ENCODE measurements at places on chromosomes 11 and 22.

- DNase-seq, result no peak
Measured at GRCh38 chr11:130124096-130124495, 35.5 kb upstream of the ST14 start.

DNA sequence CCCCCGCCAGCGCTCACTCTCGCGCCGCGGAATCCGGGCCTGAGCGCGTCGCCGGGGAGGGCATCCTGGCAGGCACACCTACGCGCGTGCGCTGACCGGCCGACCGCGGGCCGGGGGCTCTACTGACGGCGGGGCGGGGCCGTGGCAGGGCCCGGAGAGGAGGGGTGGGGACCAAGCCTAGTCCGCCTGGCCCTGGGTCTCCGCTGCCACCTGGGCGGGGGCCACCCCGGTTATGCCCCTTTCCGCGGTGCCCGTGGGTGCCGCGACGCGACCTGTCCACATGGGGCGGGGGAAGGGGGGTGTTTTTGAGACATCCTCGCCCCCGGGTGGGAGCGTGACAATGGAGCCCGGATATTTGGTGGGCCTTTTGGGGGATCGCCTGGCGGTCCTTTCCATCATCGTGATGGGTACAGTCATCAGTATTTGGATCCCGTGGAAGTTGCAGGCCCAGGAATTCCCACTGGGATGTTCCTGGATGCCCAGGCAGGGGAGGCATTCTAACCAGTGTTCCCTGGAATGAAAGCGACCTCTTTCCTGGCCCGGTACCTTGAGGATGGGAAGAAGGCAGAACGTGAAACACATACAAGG, 2.2 kb downstream of the NCAM1 start:
- no peak for DNase-seq

- DNase-seq, result no peak
Measured at GRCh38 chr11:133753150-133753549, 92.2 kb downstream of the SPATA19 start.

DNA sequence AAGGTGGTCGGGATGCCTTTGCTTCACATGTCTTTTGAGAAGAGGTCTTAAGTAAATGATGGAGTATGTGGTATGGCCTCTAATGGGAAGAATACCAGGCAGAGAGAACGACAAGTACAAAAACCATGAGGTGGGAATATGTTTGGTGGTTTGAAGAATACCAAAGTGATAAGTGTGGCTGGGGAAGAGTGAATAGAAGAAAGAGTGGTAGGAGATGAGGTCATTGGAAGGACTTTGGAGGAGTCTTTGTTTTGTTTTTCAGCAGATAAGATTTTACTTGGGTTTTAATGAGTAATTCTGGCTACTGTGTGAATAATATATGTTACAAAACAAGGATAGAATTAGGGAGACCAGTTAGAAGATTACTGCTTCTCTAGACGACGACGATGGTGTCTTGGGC, 515.4 kb downstream of the RAB38 start:
- DNase-seq, result no peak

DNA sequence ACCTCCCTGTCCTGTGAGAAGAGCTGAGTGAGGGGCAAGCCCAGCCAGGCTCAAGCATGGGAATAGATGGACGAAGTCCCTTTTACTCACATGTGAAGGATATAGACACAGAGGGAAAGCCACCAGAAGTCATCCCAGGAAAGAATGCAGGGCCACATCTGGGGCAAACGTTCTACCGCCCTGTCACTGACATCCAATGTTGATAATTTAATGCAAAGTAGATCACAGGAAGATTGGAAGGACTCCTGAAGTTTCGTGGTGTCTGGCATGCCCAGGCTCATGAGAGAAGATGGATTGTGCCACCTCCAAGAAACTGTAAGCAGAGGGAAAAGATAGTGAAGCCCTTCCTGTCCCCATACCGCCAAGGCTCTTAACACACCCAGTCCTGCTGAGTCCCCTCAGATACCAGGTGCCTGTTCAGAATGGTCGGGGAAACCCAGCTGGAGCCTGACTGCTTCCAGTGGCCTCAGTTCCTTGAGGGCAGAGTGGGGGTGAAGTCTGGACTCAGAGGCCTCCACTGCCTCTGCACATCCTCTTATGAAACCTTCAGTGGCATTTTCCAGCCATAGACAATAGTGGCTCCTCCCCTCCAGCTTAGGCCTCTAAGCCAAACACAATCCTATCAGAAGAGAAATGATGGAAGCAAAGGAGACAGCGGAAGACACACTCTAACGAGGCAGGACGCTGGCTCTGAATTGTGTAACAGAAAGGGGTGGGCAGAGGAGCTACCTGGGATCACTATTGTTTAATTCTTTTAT, 7.5 kb upstream of the STK33 start:
- DNase-seq, result no peak

GRCh38 chr11:113896156-113896879, 8.3 kb upstream of the HTR3B start:
- no peak for DNase-seq

GRCh38 chr11:116366451-116366850, 406.3 kb downstream of the BUD13 start:
- DNase-seq, result no peak

GRCh38 chr22:19177164-19178064, 1.1 kb downstream of the SLC25A1 start:
- no peak for DNase-seq

DNA sequence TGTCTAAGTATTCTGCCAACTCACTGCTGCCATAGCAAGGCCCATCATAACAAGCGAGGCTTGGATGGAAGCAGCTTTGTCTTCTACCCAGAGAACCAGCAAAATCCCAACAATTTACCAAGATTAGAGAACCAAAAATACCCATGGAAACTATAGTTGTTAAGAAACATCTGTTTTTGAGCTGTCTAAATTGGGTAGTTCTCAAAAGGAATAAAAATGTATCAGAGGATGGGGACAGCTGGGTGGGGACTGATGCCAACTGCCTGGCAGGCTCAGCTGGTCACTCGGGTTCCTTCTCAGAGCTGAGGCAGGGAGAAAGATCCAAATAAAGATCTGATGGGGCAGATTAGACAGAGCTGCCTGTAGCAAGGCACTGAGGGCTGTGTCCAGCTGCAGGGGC, 85.9 kb upstream of the GRK3 start:
- no peak for DNase-seq

DNA sequence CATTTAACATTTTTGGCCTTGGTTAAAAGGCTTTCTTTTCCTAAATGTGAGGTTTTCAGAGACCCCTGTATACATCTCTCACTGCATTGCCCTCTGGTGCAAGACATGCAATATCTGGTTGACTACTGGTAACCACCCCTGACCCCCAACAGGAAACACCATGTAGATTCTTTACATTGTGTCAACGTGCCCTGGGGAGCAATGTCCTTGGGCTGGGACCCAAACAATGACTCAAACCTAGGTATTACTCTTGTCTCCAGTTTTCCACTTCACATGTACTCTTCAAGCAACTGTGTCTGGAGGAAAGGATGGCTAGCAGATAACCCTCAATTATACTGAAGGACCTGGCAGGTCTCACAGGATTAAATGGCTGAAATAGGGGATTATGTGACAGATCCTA, 1.1 kb upstream of the GPR83 start:
- no peak for DNase-seq

DNA sequence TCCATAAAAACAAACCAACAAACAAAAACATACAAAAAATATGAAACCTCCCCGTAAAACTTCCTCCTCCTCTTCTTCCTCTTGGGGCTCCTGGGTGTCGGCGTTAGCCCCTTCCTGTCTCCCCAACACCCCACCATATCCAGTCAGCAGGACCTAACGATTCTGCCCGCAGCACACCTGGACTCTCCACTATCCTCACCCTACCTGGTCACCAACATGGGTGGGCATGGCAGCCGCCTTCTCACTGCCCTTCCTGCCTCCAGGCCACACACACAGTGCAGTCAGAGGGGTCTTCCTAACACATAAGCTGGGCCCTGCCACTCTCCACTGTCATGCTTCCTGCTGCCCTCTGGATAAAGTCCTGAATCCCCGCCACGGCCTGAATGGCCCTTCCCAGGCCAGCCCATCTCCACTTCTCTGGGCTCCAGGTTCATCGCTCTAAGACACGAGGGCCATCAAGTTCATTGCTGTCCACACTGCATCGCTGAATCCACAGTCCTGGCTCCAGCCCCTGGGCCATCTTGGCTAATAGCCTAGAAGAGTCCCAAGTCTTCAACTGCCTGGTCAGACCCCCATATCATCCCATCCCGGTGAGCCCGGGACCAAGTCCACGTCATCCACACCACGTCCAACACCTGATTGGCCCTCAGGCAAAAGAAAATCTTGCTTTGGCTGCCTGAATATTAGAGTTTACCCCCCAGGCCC, 76.2 kb downstream of the IGLL1 start:
- no peak for DNase-seq

- no peak for DNase-seq
Measured at GRCh38 chr11:104727768-104728167, 170.5 kb downstream of the CASP12 start.

DNA sequence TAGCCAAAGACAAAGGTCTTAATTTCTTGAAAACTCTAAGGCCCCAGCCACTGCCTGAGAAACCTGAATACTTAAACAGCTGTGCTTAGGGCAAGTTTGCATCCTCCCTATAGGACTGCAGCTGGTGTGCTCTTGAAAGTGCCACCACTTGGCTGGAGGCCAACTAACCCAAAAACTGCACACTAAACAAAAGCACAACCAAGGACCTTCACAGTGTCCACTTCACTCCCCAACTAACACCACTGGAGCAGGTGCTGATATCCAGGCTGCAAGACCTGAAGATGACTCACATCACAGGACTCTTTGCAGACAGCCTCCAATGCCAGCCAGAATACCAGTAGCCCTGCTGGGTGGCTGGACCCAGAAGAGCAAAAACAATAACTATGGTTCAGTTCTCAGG, 357.7 kb upstream of the ARHGAP42 start:
- no peak for DNase-seq

GRCh38 chr22:23054531-23055257, 15.6 kb upstream of the GNAZ start:
- DNase-seq, result no peak

DNA sequence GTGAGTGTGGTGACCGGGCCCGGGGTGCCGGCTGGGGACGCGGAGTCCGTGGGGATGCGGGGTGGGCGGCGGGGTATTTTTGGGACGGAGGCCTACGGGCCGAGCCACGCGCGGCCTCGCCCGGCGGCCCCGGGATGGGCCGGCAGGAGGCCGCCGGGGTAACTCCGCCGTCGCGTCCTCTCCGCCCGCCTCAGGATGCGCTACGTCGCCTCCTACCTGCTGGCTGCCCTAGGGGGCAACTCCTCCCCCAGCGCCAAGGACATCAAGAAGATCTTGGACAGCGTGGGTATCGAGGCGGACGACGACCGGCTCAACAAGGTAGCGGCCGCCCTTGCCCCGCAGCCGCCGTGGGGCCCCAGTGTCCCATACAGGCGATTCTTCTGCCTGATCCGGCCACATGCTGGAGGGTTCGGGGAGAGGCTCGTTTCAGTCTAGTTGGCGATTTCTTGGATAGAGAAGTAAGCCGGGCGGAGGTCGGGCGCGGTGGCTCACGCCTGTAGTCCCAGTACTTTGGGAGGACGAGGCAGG, 337 bp downstream of the RPLP2 start:
- DNase-seq, result no peak

- no peak for DNase-seq
Measured at GRCh38 chr22:33209930-33210784, 152.0 kb upstream of the SYN3 start.

GRCh38 chr11:57131080-57131790, 50.5 kb upstream of the LRRC55 start:
- no peak for DNase-seq

GRCh38 chr11:96075532-96075959, 151.6 kb upstream of the MTMR2 start:
- DNase-seq, result no peak

GRCh38 chr11:116835042-116835772, 2.2 kb downstream of the APOA1 start:
- no peak for DNase-seq

DNA sequence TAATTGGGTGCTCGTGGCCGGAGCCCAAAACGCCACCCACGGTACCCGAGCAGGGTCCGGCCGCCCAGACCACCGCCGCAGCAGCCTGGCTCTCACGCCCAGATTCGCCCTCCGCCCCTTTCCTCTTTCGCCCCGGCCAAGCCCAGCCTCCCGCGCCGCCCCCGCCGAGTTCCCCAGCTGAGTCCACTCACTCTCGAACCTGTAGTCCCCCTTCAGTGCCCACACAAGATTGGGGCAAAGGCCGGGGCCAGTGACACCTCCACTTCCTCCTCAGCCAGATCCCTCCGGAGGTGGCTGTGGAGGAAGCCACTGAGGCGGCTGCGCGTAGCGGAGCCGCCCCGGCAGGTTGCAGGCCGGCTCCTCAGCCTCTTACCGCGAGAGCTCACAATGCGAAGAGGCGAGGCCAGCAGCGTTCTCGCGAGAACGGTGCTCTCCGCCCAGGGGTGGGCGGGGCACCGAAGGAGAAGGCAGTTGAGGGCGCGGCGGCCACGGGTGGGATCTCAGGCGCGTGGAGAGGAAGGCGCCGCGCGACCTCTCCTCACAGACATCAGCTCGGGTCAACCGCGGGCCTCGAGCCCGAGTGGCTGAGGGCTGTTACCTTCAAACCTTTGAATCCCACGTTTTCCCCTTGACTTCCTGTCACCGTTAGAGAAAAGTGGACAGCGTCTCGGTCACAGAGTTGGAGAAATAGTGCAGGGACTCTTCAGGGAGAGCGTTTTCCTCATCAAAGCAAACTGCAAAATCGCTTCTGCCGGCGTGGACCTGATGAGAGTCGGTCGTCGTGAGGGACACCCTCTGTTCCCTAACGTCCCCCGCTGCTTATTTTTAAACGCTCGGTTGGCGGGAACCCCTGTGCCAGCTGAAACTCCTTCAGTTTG, at the start of gene BTBD10:
Gene BTBD10 (minus strand): TSS at position 322 of the 878 bp plus-strand sequence. CDS start 18,098 bp downstream, outside the sequence.
- DNase-seq, result peak; percentile 87

GRCh38 chr11:32939046-32939445, 46.4 kb downstream of the QSER1 start:
- DNase-seq, result no peak

GRCh38 chr11:117525866-117526542, 198.3 kb downstream of the CEP164 start:
- no peak for DNase-seq

- DNase-seq, result no peak
Measured at GRCh38 chr11:105052487-105052886, 7.4 kb upstream of the CARD16 start.

DNA sequence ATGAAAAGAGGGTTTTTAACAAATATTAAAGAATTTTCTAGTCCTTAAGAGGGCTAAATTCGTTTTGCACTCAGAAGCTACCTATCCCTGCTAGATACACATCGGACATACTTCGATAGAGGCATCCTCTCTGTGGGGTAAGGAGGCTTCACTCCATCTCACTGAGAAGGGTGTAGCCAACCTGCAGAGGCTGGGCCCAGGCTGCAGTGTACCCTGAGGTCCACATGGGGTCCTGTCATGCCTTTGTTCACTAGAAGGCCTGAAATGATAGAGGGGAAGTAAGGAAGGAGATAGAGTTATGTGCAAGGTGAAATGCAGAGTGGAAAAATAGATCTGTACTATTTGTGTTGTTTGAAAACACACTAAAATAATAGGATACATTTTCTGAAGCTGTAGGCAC, 45.6 kb downstream of the IGSF9B start:
- no peak for DNase-seq

GRCh38 chr22:38870312-38870741, 1.7 kb downstream of the CBX6 start:
- DNase-seq, result peak; percentile 87
